Hippocampal formation (tissue), 2 donors: ENCODE measurements at places on chromosomes 4 and X.

- no peak for DNase-seq
Measured at GRCh38 chrX:118545510-118545909, 49.9 kb downstream of the DOCK11 start.

GRCh38 chrX:30067677-30068076 lies 147.7 kb upstream of the MAGEB2 start:
- no peak for DNase-seq

DNA sequence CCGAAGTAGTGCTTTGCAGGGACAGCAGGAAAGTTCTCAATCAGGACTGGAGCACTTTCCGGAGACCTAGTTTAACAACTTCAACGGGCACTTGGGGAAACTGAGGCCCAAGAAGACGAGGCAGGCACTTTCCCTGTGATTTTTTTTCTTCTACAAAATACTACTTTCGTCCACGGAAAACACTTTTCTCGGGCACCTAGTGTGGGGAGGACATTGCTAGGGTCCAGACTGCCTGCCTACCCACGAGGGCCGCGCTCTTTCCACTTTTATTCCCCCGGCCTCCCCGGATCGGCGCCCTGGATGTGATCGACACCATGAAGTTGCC lies 125.4 kb upstream of the CXorf66 start:
- DNase-seq: no peak

GRCh38 chr4:105348719-105349118 lies 125.1 kb downstream of the PPA2 start:
- no peak for DNase-seq

GRCh38 chr4:133467290-133467947 lies 318.3 kb downstream of the PCDH10 start:
- no peak for DNase-seq
